ENCODE measurements at places on chromosomes 4 and X. TPM values are rescaled to one million over a fixed set of nuclear protein-coding genes. Genes with fewer than 3 reads are reported as not detected.
A peak's percentile ranks its signal among the peaks of the same experiment; 100 is the strongest.

FDCSP gene
- not detected for total RNA-seq

EMD gene
- total RNA-seq: 54.4 TPM

MXD4 gene
- total RNA-seq: 62.8 TPM

SERTM2 gene
- total RNA-seq: not detected

SPARCL1 gene
- total RNA-seq: 351 TPM

SUPT20HL1 gene
- total RNA-seq: not detected

NSG1 gene
- total RNA-seq: 6.1 TPM

CXorf49 gene
- total RNA-seq: not detected

NCBP2L gene
- total RNA-seq: not detected

SYP gene
- 8.0 TPM for total RNA-seq

DNA sequence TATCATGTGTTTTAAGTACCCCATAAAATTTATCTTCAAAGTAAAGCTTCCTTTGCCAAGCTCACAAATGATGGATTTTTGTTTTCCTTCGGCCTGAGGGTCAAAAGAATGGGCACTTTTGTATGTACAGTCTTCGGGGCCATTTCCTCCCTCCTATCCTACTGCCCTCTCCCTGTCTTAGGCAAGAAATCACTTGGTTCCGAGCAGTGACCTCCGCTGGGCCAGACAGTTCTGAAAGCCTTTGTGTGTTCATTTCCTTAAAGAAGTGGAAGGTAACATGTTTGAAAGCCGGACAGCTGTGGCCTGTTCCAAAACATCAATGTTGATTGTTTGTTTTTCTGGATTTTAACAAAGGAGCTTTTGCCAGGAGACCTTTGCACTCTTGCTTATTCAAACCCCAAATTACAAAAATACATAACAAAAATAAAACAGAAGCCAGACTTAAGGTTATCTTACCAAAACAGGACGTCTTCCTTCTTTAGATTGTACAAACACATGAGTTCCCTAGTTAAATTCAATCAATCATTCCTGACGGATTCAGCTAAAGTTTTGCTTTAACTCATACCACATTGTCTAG is 110.6 kb upstream of the LIMCH1 start:
- no peak for DNase-seq

DNA sequence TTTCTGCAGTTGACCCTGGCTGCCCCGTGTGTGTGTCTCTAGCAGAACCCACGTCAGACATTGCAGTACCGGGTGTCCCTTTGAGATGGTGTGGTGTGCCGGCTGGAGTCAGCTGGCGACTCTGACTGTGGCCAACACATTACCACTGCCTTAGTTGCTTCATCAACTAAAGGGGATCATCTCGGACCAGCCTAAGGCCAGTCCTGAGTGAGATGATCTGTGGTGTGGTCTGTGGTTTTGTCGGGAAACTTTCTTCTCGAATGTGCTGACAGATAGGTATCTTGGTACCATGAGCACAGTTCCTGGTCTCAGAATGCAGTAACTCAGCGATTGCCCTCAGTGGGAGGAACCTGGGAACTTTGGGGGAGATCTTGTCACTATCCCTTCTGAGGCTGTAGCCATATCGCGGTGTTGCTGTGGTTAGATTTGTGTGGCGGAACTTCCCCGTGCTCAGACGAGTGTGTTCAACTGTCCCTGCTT is 15.8 kb downstream of the TBC1D14 start:
- DNase-seq: no peak

- no peak for DNase-seq
Measured at GRCh38 chrX:148069759-148070503, 88.8 kb downstream of the FMR1NB start.

GRCh38 chrX:81278616-81279015 is 76.7 kb downstream of the SH3BGRL start:
- no peak for DNase-seq

GRCh38 chr4:186587416-186588018 is 32.1 kb upstream of the MTNR1A start:
- peak; percentile 79 for DNase-seq

- DNase-seq: no peak
Measured at GRCh38 chrX:103398421-103398864, 22.1 kb downstream of the BEX3 start.

- no peak for DNase-seq
Measured at GRCh38 chrX:30483996-30484395, 93.6 kb downstream of the TASL start.

GRCh38 chr4:112947616-112948015 is 101.8 kb upstream of the ANK2 start:
- DNase-seq: no peak

DNA sequence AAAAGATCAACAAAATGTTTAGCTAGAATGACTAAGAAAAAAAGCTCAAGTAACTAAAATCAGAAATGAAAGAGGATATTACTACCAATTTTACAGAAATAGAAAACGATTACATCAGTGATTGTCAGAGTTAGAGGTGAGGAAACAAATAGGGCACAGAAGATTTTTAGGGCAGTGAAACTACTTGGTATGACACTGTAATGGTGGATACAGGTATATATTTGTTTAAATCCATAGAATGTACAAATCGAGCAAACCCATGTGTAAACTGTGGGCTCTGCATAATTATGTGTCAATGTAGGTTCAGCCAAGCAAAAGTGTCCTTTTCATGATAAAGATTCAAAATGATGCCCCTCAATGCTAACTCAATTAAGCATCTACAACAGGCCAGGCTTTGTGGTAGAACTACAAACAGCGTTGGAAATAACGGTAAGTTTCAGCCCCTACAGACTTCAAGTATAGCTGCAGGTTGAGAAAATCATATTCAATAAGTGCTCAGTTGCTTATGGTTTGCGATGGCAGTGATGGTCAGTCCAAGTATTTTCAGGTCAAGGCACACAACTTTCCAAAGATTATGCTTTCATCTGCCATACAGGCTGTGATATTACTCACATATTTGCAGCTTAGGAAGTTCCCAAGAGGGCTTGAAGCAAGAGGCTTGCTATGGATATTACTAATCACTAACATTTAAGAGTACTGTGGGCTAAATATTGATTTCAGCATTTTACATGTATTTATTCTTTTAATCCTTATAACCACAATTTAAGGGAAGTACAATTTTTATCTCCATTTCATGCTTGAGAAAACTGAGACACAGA is 158.6 kb downstream of the TET2 start:
- DNase-seq: no peak

All from tibial nerve (tissue), 4 donors.